Cortex of kidney (tissue), 1 donor: ENCODE measurements at places on chromosomes 6 and 20.

DNA sequence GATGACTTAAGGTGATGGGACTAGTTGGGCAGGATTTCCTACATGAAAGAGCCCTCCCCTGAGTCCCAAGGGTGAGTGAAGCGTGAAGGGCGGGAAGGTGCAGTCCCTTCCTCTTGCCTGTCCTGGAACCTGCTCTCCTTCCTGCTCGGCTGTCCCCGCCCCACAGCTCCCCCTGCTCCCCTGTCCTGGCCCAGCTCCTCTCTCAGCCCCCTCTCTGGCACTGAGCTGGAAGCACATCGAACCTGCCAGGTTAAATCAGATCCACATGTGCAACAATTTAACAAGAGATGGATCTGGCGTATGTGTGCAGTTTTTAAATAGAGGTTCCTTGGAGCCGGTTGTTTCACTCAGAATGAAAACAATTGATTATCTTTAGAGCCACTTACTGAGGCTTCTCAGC, 95.0 kb downstream of the LRFN2 start:
- DNase-seq, result no peak

DNA sequence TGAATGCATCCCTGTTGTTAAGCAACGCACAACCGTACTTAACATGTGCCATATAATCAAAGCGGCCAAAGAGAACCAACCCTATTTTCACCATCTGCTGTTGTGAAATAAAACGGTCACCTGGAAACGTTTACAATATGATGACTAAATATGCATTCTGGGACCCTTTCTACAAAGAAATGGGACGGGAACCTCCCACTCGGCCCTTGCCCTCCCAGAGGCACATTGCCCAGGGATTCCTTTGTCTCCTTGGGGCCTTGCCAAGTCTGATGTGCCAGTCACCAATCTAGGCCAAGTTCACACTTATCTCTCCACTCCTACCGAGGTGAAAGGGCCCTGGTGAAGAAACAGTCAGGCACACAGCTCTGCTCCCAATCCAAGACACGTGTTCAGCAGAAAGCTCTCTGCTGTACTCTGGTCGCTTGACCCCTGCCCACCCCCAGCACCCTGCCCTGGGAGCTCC, 427.4 kb upstream of the JARID2 start:
- DNase-seq, result no peak

DNA sequence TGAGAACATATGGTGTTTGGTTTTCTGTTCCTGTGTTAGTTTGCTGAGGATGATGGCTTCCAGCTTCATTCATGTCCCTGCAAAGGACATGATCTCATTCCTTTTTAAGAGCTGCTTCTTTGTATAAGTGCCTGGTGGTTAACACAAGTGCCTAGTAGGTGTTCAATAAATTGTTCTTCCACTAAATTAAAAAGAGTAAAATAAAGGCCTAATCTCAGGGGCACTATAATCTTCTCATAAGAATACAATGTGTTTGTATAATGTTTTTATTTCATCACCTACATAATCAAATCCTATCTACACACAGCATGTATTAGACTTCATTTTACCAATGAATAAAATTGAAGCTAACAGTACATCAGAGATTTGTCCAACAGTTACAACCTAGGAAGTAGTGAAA, 252.7 kb downstream of the KHDC1L start:
- DNase-seq, result no peak

GRCh38 chr6:53461041-53461656, 83.8 kb downstream of the GCLC start:
- no peak for DNase-seq

DNA sequence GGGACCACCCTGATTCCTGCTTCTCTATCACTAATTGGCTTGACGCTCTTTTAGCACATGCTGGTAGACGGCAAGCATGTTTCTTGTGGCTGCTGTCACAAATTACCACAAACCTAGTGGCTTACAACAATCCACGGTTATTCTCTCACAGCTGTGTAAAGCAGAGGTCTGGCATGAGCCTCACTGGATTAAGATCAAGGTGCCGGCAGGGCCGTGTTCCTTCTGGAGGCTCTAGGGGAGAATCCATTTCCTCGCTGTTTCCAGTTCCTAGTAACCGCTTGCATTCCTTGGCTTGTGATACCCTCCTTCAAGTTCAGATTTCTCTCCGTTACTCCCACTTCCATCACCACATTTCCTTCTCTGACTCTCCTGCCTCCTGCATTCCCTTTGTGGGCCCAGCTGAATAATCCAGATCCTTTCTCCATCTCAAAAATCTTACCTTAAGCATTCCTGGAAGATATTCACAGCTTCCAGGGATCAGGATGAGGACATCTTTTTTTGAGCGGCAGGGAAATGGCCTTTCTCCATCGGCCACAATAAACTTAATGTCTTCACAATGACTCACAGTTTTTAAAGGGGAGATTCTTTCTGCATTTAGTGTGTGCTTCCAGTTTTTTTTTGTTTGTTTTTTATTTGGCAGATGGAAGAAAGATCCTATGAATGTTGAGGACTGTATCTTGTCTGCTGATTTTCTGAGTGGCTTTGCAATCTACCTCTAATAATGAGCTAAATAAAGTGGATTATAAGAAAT, 39.9 kb downstream of the BMP6 start:
- no peak for DNase-seq

GRCh38 chr6:14488180-14488579, 370.6 kb downstream of the CD83 start:
- no peak for DNase-seq

DNA sequence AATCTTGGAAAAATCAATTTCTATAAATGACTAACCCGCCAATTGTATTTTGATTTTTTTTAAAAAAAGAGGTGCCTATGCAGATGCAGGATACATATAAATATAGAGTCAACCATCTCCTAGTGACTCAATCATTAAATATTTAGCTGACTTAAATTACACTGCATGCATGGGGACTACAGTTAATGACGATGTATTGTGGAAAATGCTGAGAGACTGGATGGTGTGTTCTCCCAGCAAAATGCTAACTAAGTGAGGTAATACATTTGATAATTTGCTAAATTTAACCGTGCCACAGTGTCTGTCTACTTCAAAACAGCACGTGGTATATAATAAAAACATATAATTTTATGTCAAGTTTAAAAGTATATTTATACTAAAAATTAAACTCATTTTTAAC, 341.6 kb downstream of the PRKN start:
- DNase-seq, result no peak

GRCh38 chr6:142500250-142500786, 198.5 kb downstream of the ADGRG6 start:
- no peak for DNase-seq

GRCh38 chr6:55405474-55406235, 78.4 kb downstream of the GFRAL start:
- DNase-seq, result no peak

DNA sequence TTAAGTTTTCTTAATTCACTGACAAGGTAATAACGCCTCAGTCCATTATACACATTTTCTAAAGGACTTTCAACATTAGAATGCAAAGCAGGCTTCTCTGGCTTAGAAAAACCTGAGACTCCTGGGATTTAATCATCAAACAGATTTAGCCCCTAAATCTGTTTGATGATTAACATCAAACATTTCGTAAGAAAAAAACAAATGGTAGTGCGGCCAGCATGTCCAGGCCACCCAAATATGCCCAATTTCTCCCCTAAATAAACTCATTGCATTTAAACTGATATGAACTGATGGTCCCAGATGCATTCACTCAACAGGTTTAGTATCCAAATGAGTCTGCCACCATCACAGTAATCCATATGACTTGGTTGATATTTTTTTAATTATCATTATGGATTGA, 6.2 kb downstream of the TMEM74B start:
- DNase-seq, result no peak

- DNase-seq, result no peak
These were observed 16.7 kb upstream of the PNRC1 start for GRCh38 chr6:89063881-89064280.

DNA sequence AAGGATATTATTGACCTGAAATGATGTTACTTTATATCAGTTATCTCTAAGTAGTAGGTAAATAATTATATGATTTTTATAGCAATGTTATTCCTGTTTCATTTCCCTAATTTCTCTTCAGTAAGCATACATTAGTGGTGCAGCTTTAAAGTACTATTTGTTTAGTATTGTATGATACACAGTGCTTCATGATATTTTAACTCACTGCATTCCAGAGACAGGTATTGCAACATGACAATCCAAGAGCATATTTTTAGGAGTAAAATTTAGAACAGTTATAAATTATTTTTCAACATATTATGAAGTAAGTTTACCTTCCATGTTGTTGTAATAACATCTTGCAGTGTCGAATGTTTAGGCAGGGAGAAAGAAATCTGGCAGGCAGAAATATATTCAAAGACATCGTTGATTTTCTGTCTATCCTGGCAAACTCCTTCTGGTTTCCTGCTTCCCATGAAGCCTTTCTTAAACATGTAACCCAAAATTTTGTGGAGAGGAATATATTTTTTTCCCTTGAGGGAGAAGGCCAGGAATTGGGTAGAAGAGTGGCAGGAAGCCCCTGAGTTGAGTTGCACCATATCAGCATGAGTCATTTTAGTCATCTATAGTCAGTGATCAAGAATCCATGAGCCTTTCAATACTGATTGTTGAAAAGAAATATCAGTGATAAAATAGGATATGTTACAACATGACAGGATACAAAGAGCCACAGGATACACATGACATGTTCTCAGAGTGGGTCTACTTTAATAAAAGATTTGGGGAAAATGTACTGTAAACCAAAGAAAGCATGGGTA, 29.0 kb upstream of the PTCHD4 start:
- DNase-seq, result no peak

DNA sequence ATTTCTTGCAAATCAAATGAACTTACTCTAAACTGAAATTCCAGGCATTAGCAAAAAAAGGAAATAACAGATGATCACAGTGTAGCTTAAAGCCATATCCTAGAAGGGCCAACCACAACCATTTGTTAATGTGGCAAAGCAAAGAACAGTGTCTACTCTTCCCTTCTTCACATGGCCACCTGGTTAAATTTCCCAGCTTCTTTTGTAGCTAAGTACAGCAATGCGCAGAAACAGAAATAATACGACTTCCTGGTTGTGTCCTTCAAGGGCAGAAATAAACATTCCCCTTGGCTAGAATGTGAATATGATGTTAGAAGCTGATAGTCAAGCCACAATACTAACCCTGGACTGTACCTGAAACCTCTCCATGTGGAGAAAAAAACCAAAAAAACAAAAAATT, 9.6 kb downstream of the SNX3 start:
- DNase-seq, result no peak

DNA sequence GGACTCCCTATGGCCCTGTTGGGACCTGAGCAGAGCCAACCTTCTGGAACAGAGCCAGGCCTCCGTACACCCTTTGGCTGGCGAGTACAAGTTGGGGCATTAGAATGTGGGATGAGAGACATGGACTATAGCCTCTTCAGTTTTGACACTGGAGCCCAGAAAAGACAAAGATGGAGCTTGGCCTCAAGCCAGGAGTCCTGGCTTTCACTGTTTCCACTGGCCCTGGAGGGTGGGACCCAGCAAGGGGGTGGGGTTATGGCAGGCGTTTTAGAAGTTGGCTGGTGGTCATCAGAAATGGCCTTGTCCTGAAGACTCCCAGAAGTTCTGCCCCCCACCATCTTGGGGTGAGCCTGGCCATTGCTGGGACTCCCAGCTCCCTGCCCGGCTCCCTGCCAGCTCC, 21.8 kb downstream of the ITPR3 start:
- no peak for DNase-seq

DNA sequence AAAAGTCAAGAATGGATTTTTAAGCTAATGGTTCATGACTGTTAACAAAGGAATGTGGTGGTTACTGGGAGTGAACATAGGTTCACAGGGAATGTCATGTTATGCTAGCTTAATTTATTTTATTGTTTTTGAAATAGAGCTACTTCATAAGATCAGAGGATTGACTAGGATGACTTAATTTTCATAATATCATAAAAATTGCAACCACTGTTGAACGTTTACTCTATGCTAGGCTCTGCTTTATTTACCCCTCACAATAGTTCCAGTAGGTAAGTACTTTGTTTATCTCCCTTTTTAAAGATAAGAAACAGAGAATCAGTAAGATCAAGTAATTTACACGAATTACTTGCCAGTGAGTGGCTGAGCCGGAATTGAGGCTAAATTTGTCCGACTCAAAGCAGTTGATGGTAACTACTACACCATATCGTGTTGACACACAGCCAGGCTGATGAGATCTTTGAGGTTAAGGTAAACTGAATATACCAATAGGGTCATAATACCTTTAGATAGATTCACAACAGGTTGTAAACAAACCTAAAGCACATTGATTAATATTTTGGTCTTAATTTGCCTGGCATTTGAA, 194.6 kb upstream of the CITED2 start:
- DNase-seq, result no peak

DNA sequence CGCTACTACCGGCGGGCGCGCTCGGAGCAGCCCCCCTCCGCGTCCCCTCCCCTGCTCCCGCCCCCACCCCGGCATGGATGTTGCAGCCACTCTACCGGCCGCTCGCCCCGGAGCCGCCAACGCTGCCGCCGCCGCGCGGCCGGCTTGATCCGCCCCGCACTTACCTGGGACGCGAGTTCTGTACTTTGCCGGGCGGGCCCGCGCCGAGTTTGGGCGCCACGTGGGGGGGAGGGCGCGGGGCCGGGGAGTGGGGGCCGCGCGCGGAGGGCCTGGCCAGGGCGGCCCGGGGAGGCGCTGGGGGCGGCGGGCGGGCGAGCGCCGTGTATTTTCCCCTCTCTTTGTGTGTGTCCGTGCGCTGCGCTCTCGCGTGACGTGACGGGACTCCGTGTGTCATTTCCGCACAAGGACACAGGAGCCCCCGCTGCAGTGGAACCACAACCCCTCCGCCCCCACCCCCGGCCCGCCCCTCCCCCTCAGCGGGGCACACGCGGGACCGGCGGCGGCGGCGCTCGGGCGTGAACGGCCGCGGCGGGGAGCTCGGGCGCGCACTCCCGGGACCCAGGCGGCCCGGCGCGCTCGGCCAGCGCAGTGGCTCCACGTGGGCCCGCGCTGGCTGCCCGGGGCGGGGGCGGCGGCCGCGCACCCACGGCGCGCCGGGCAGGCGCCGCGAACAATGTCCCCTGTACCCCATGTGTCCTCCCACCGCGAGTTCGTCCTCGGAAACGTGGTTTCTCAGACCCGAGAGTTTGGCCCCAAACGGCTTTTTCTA, at the start of gene BEND3:
Gene BEND3, minus strand, starts transcription at position 590 of the 769 bp plus-strand sequence. CDS start 16,230 bp downstream, outside the sequence.
- no peak for DNase-seq

DNA sequence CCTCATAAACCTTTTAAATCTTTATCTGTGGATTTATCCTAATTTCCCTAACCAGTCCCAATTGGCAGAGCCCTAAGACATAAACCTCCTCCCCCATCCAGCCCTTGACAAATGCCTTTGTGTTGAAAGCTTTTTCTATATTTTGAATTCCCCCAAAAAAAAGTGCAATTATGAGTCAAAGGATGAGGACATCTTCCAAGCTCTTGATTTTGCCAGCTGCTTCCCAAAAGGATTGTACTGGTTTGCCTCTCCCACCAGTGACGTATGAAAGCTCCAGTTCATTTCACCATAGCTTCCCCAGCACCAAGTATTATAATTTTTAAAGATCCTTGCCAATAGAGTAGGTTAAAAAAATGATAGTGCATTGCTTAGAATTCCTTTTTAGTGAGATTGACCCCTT, 38.9 kb downstream of the SIRPA start:
- DNase-seq, result no peak

DNA sequence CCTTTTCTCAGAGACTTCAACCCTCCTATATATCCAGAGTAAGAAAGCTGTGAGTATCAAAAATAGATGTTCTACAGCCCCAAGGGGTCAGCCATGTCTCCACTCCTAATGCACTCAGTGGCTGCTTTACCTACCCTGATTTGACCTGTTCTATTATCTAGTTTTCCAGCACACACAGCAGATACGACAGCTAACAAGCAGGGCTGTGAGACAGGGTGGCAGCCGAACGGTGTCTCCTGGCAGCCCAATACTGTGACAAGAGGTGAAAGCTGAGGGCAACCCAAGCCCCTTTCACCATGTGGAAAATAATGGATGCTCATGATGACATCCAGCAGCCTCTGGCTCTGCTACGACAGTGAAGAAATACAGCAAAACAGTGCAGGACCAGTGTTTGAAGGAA, 67.9 kb downstream of the KIF13A start:
- DNase-seq, result no peak
